ENCODE measurements at places on chromosomes 16 and 17.

DNA sequence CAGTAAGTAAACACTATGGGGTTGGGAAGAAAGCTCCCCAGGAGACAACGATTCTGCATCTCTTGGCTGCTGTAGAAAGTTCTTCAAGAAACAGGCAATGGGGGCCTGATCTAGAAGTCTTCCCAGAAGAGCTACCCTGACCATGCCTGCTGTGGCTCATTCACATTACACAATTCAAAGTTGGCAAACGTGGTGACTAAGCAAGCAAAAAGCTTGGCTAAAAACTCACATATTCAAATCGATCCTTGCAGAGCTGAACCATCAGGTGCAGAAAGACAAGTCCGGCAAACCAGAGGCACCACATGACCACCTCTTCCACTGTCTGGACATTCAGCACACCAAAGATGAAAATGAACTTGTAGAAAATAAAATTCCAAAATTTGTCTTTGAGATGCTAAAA is 16.1 kb downstream of the AMFR start:
- peak; percentile 91 for DNase-seq

- peak; percentile 36 for DNase-seq
Measured at GRCh38 chr16:621526-622105, 9.2 kb upstream of the WFIKKN1 start.

DNA sequence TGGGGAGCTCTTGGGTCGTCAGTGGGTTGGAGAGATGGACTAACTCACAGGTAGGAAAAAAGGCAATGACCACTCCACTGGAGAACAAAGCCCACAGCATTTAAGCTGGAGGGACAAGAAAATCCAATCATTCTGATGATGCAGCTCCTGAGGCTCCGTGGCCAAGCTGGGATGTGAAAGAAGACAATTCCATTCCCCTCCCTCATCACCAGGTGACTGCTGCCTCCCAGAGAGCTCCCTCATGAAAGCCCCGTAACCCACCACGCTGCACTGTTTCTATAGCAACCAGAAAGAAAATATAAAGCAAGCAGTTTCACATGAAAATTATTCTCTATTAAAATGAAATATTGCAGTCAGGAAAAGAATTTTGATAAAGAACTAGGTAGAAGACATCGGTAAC is 15.2 kb downstream of the ANKRD11 start:
- no peak for DNase-seq

DNA sequence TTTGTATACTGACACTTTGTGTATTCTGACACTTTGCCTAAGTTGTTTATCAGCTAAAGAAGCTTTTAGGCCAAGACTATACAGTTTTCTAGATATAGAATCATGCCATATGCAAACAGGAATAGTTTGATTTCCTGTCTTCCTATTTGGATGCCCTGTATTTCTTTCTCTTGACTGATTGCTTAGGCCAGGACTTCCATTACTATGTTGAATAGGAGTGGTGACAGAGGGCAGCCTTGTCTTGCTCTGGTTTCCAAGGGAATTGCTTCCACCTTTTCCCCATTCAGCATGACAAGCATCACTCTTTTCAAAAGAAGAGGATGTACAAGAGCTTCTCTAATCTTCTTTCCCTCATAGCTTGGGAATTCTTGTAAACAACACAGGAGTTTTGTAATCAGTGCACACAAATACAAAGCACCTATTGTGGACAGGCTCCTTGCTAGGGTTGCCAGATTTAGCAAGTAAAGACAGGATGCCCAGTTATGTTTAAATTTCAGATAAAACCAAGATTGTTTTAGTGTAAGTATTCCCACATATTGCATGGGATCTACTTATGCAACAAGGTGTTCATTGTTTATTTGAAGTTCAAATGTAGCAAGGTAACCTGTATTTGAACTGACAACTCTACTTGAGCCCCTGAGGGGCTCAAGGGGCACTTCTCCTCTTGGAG is 233.5 kb downstream of the SLC39A11 start:
- no peak for DNase-seq

DNA sequence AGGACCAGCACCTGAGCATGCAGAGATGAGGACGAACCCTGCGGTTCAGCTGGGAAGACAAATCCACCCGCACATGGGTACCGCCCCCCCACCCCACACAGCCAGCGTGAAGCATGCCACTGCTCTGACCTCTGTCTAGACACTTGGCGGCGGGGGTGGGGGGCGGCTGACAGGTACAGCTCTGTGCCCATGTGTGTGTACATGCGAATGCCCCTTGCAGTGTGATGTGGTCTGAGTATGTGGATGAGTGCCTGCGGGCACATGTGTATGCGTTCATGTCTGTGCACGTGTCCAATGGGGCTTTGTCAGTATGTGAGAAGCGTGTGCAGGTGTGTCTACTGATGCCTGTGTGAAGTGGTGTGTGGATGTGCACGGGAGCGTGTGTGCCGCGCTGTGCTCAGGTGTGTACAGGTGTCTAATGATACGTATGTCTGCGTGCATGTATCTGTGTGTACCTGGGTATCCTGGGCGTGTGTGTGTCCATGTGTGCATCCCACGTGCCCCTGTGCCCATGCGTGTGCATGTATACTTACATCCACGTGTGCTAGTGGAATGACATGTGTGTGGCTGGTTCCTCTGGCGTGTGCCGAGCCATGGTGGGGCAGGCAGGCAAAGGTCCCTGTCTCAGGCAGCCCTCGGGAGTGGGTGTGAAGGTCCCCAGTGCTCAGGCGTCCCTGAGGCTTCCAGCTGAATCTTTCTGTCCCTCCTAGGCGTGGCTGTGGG is 636 bp upstream of the RAP1GAP2 start:
- DNase-seq: no peak

DNA sequence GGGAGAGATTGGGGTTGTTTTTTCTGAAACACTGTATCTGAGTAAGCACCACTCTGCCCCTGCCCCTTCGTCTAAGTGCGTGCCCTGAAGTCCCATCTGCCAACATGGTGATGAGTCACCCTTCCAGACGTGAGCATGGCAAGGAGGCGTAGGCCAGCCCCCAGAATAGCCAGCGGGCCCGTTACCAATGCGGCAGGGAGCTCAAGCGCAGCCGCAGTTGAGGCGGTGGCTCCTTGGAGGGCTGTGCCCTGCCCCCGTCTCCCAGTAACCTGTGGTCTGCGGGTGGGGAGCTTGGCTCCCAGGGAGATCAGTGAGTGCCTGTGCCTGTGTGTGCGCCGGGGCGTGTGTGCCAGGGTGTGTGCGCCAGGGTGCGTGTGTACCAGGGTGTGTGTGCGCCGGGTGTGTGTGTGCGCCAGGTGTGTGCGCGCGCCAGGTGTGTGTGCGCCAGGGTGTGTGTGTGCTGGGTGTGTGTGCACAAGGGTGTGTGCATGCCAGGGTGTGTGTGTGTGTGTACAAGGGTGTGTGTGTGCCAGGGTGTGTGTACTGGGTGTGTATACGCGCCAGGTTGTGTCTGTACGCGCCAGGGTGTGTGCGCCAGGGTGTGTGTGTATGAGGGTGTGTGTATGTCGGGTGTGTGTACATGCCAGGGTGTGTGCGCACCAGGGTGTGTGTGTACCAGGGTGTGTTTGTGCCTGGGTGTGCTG is 98.6 kb upstream of the CHMP6 start:
- DNase-seq: peak; percentile 85

GRCh38 chr16:25689137-25689836 is 2.5 kb upstream of the HS3ST4 start:
- no peak for DNase-seq

- DNase-seq: no peak
Measured at GRCh38 chr16:87040169-87041117, 276.7 kb downstream of the C16orf95 start.

- no peak for DNase-seq
Measured at GRCh38 chr16:23288726-23289512, 13.2 kb upstream of the SCNN1B start.

GRCh38 chr16:80092681-80093080 is 448.1 kb upstream of the DYNLRB2 start:
- DNase-seq: peak; percentile 45

GRCh38 chr17:60622961-60623360 is 23.0 kb downstream of the PPM1D start:
- no peak for DNase-seq

GRCh38 chr16:89855301-89855945 is 18.0 kb upstream of the TCF25 start:
- no peak for DNase-seq

DNA sequence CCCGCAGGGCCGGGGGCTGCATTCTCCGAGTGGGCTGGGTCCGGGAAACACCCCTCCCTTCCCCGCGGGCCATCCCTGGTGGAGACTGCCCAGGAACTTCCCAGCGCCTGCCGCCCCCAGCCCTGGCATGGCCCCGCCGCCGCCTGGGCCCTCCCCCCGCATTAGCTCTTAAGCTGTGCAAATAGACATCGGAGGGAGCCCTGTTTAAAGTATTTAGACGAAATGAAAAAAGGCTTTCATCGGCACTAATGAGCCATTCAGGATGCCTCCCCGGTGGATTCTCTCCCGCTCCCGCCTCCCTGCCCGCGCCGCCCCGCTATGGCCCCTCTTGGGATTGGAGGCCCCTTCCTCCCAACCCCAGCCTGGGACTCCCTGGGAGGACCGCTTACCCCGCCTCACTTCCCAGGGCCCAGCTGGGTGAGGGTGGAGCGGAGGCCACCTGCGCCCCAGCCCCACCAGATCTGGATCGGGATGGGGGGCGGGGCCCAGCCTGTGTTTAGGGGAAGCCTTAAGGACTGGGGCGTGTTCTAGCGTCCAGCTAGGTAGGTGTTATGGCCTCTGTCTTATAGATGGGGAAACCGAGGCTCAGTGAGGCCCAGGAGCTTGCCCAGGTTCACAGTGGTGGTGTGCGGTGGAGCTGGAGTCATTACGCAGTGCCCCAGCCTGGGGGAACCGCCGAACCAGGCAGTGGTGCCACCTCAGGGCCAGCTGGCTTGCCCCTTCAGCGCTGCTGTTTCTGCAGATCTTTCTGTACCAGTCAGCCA is 19.7 kb downstream of the SEZ6 start:
- DNase-seq: no peak

DNA sequence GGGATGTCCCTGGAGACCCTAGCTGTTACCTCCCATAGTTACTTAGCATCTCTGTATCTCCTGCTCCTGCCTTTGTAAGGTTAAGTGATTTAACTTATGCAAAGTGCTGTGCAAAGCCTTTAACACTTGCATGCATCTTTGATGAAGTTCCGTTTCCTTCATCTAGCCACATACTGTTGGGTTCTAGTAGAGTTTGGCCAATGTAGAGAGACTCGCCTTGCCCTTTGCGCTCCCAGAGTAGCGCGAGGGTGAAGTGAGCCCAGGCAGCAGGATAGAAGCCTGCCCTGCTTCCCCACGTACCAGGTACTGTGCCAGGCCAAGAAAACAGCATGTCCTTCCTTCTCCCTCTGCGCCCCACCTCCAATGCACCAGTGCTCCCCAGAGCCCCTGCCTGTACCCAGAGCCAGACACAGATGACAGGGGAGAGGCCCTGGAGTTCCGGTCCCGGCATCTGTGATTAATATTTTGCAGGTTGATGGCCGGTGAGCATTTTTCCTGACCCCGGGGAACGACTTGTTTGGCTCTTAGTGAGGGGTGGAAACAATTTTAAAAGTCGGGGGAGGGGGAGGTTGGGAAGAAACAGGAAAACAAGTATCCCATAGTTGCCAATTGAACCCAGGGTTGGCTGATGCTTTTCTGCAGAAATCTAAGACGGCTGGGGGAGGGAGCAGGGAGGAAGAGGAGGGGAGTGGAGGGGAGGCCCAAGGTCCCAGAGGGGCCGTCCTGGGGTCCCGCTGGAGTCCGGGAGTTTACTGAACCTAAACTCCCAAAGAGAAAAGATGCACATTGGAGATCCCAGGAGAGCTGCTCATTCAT is 13.1 kb upstream of the CDC42EP4 start:
- no peak for DNase-seq

DNA sequence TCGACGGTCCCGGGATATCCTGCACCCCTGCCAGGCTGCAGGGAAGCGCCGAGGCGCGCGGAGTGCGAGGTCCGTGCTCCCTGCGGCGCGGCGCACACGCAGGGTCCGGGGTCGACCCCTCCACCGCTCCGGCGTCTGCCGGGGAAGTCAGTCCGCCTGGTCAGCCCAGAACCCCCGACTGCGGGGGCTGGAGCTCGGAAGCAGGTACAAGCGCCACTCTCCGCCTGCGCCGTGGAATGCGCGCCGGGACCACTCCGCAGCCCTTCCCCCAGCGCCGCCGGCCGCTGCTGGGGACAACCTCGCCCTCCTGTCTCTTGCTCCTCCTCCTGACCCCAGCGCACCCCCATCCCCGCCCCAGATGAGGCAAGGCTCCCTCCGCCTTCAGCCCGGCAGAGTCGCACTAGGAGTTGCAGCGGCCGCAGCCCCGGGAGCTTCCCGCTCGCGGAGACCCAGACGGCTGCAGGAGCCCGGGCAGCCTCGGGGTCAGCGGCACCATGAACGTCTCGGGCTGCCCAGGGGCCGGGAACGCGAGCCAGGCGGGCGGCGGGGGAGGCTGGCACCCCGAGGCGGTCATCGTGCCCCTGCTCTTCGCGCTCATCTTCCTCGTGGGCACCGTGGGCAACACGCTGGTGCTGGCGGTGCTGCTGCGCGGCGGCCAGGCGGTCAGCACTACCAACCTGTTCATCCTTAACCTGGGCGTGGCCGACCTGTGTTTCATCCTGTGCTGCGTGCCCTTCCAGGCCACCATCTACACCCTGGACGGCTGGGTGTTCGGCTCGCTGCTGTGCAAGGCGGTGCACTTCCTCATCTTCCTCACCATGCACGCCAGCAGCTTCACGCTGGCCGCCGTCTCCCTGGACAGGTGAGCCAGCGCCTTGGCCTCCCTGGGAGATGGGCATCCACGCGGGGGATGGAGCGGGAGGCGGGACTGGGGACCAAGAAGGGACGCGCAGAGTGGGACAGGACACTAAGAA is at the start of gene GALR2:
Gene GALR2, plus strand, starts transcription at position 392 of the 974 bp plus-strand sequence. Its CDS starts 103 bp downstream, at position 495.
- DNase-seq: no peak

- DNase-seq: no peak
Measured at GRCh38 chr16:2033057-2033908, 6.6 kb downstream of the NHERF2 start.

All from epithelial cell of esophagus (primary cell).